ENCODE measurements at places on chromosomes 12 and 14. TPM values are rescaled to one million over a fixed set of nuclear protein-coding genes. Genes with fewer than 3 reads are reported as not detected.

The HOXC11 gene
- polyA plus RNA-seq: not detected

The MAP3K9 gene
- polyA plus RNA-seq: 5.3 TPM

The RBP5 gene
- polyA plus RNA-seq: not detected

The TPH2 gene
- not detected for polyA plus RNA-seq

Measured in IgD-negative memory B cell (primary cell).